ENCODE measurements at places on chromosomes 1 and 21.

- DNase-seq = no peak
These were observed 39.1 kb upstream of the DPH5 start for GRCh38 chr1:101064697-101065096.

GRCh38 chr1:161781995-161782394, 15.9 kb downstream of the ATF6 start:
- DNase-seq = no peak

GRCh38 chr1:33906156-33906555, 42.3 kb downstream of the HMGB4 start:
- no peak for DNase-seq

DNA sequence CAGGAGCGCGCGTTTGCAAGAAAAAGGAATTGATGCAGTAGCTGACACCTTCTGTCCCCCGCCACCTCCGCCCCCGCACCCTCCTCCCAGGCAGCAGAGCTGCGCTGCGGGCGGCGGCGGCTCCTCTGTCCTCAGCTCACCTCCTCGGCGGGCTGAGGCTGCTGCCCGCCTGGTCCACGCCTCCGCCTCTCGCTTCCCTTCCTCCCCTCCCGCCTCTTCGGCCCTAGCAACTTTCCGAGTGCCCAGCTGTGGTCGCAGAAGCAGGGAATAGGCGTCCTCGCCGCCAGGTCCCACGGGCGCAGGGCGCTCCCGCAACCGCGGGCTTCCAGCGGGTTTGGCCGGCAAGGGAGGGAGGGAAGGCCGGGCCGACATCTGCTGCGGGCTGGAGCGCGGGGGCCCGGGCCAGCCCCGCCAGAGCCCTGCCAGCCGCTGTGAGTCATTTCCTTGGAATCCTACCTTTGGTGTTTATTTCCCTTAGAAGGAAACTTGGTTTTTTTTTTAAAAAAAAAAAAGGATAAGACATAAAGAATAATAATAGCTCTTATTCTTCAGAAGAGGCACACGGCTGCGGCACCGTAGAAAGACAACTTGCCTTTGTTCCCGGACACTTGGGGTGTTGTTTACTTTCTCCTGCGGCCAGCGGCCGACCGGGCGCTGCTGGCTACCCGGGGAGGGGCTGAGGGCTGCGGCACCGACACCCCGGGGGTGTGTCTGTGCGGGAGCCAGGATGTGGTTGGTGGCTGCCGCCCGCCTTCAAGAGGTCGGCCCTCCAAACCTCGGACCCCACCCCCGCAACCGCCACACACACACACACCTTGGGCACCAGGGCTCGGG, 1.1 kb downstream of the SERTAD4 start:
- DNase-seq = no peak

DNA sequence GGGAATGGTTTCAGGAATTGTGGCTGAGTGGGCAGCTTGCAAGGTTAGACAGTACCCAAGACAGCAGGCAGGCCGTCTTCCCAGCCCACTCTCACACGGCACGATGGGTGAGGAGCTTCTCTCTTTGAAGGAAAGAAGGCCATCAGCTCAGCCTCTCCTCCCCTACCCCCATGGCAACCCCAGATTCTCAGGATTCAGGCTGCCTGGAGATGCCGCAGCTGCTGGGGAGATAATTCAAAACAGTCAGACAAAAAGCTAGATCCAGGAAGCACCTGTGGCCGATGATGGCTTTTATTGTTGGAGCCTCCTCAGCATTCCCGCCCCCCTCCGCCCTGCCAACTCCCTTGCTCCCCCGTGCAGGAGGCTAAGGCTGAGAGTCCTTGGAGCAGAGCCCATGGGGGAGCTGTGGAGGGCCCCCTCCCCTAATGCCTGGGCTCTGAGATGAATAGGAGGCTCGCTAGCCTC, 220.5 kb downstream of the TRABD2B start:
- DNase-seq = no peak

DNA sequence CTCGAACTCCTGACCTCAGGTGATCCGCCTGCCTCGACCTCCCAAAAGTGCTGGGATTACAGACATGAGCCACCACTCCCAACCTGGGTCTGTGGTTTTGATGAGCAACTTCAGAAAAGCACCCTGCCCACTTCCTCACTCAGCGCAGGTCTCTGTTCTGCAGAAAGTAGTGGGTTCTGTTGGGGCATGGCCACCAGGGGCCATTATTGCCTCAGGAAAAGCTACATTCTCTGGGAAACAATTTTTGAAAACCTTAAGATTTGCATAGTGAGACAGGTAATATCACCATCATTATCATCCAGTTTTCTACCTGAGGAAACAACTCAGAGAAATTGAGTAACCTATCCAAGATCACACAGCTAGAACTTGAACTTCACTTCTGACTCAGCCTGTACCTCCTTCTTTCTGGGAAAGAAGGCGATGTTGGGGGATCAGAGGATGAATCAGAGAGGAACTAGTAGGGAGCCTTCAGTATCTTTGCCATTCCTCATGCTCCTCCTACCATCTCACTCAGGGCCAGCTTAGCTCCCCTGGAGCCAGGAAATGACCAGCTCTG, 7.1 kb upstream of the NES start:
- no peak for DNase-seq

DNA sequence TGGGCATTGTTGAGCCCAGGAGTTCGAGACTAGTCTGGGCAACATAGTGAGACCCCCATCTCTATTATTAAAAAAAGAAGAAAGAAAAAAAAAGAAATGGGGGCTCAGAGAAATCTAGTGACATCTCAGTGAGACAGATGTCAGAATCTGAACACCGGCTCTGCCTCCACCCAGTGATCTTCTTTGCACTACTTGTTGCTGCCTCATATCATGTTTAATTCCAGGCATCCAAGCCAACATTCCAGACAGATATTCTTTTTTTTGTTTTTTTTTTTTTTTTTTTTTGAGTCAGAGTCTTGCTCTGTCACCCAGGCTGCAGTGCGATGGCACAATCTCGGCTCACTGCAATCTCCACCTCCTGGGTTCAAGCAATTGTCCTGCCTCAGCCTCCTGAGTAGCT, 5.0 kb upstream of the ARL8A start:
- DNase-seq = no peak

DNA sequence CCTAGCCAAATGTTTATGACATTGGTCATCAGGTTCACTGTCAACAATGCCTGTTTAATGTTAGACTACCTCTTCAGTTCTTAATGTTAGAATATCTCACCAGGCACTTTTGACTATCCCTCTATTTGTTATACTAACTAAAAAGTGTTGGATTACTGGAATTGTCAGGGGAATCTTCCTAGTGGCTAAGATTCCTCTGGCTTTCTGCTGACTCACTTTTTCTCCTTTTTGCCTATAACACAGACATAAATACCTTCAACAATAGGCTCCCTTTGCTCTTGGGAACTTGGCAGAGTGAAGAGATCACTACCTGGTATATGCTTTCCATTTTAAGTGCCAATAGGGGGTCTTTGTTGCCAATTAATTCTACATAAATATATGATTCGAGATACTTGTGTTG, 68.5 kb downstream of the TMEM200B start:
- DNase-seq = no peak

DNA sequence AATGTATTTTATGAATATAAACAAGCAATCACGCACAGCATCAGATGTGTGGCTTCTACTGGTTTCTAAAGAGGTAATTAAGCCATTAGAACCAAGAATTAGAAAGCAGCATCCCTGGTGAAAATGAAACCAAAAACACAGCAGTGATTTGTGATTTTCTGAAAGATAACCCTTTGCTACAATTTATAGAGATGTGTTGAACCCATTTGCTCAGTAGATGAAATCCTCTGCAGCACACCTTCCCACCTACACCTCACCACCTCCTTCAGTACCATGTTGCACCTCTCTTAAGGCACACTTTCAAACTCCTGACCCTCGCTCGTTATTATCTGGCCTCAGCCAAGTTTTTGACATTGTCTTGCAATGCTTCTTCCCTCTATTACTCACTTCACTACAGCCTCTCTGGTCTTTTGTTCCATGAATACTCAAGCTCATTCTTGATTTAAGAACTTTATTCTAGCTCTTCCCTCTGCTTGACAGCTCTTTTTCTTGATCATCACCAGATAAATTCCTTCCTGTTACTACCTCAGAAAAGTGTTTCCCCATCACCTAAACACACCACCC, 38.6 kb downstream of the NSL1 start:
- no peak for DNase-seq

- no peak for DNase-seq
These were observed 69.5 kb upstream of the CACNA1E start for GRCh38 chr1:181413836-181414235.

- DNase-seq = no peak
These were observed 93.6 kb downstream of the SNRPE start for GRCh38 chr1:203954788-203955552.

- no peak for DNase-seq
These were observed 70.3 kb upstream of the KCNK1 start for GRCh38 chr1:233543338-233544255.

- DNase-seq = no peak
These were observed 262.5 kb downstream of the GRIK3 start for GRCh38 chr1:36771660-36772284.

GRCh38 chr1:201414051-201414738, 7.3 kb downstream of the TNNI1 start:
- DNase-seq = no peak

DNA sequence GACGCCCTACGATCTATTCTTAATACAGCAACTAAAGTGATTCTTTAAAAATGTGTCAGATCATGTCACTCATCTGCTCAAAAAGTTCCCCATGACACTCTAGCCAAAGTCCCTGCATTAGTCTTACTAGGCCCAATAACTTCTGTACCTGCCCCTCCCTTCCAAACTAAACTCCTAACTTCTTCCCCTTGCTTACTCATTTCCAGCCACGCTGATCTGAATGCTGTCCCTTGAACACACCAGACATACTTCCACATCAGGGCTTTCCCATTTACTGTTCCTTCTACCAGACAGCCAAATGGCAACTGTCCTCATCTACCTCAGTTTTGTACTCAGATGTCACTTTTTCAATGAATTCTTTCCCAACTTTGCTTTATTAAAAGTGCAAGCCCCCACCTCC, 1.2 kb downstream of the PPT1 start:
- no peak for DNase-seq

- no peak for DNase-seq
These were observed 35.4 kb downstream of the CLCA1 start for GRCh38 chr1:86504137-86504479.

- DNase-seq = no peak
These were observed 812.7 kb downstream of the PLA2G4A start for GRCh38 chr1:187641463-187641862.

DNA sequence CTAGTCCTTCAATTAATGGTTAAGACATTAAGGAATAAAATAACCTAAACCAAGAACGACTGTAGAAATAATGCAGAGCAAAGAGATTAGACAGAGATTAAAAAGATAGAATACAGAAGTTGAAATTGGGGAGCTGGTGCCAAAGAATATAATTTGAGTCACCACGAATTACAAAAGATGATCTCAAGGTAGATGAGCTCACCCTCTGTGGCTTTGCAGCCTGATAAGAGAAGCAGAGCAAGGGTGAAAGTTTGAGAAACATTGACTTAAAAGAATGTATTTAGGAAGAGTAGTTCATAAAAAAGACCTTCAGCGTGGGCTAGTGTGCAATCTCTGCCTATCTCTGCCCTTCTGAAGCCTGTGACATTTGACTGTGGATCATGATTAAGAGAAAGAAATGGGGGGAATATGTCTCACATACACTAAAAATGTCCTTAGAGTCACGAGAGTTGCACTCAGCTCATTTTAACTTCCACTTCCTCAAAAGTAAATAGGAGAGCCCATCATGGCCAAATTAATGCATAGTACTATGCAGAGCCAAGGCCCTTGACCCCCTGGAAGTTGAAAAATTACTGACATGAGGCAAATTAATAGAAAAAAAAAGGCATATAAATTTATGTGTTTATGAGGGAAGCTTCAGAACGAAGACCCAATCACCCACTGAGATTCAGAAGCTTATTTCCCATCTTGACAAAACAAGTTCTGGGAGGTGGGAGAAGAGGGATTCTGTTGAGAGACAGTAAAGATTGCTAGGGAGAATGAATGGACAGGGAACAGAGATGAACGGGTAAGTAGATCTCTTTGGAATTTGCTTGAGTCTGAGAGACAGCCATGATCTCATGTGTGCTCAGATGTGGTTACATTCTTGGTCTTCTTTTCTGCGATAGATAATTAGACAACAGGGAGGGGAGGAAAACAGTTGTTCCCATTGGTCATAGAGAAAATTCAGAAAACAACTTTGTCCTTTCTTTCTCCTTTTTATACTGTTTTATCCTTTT, 395.4 kb upstream of the LRRC7 start:
- no peak for DNase-seq

- DNase-seq = no peak
These were observed 10.1 kb downstream of the FAM78B start for GRCh38 chr1:166156674-166157073.

DNA sequence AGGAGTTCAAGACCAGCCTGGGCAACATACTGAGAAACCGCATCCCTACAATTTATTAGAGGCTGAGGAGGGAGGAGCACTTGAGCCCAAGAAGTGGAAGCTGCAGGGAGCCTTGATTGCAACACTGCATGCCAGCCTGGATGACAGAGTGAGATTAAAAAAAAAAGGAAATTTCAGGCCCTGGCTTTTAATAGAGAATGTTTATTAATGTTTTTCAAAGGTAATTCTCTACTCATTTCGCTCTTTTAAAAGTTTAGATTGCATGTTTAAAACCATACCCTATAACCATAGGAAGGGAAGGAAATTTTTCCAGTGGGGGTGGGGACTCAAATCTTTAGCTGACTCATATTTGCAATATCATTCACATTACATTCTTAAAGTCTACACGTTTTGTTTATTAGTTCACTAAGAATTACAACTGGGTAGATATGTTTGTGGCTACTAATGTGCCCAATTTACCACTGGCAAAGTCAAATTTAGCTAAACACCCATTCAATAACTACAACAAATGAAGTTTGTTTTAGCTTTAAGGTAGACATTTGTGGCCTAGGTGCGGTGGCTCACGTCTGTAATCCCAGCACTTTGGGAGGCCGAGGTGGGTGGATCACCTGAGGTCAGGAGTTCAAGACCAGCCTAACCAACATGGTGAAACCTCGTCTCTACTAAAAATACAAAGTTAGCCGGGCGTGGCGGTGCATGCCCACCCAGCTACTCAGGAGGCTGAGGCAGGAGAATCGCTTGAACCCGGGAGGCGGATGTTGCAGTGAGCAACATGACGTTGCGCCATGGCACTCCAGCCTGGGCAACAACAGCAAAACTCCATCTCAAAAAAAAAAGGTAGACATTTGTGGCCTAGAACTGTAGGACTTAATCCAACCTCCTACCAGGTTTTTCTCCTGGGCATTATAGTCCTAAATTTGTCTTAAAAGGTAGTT, 5.0 kb downstream of the KDM5B start:
- no peak for DNase-seq

- no peak for DNase-seq
These were observed 94.7 kb downstream of the CHD1L start for GRCh38 chr1:147337040-147337630.

DNA sequence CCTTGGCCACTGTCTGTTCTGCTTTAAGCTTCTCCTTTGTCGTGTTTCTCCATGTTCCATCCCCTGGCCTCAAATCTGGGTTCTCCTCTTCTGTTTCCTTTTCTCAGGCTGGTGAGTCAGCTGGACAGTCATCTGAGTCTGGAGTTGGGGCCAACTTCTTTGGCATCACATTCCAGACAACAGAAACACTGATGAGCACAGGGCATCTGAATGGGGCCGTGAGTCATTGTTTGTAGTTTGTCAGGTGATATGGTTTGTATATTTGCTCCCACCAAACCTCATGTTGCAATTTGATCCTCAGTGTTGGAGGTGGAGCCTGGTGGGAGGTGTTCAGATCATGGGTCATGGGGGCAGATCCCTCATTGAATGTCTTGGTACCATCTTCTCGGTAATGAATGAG, 14.3 kb upstream of the OLIG2 start:
- no peak for DNase-seq

All from activated T-cell treated with anti-CD3 and anti-CD28 coated beads, Interleukin-2, amount 50 U/mL, for 4 hours (primary cell).